ENCODE measurements at places on chromosomes 11 and 22.

DNA sequence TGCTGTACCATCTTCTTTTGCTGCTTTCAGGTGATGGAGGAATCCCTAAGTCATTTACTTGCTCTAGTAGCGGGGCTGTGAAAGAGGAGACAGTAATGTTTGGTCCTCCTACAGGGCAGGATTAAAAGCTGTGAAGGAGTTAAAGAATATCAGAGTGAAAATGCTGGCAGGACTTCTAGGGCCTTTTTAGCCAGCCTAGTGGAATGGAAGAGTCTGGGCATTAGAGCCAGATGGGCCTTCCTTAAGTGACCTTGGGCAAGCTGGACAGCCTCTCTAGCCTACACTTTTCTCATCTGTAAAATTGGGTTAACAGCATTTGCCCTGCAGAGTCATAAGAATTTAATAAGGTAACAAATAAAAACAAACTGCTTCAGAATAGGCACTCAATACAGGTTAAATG, 114.7 kb downstream of the RBFOX2 start:
- DNase-seq, result peak; percentile 40

GRCh38 chr11:84256618-84257017, 970.5 kb upstream of the CCDC90B start:
- DNase-seq, result no peak

DNA sequence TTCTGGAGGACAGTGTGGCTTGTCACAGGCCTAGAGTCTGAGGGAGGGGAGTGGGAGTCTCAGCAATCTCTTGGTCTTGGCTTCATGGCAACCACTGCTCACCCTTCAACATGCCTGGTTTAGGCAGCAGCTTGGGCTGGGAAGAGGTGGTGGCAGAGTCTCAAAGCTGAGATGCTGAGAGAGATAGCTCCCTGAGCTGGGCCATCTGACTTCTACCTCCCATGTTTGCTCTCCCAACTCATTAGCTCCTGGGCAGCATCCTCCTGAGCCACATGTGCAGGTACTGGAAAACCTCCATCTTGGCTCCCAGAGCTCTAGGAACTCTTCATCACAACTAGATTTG, 13.0 kb downstream of the PIK3IP1 start:
- DNase-seq, result no peak

- DNase-seq, result no peak
These were observed 142.2 kb upstream of the C11orf58 start for GRCh38 chr11:16596231-16596630.

- peak; percentile 77 for DNase-seq
These were observed 132.0 kb downstream of the ELP4 start for GRCh38 chr11:31641477-31642062.

- no peak for DNase-seq
These were observed 2.9 kb downstream of the SEPTIN5 start for GRCh38 chr22:19717181-19717580.

DNA sequence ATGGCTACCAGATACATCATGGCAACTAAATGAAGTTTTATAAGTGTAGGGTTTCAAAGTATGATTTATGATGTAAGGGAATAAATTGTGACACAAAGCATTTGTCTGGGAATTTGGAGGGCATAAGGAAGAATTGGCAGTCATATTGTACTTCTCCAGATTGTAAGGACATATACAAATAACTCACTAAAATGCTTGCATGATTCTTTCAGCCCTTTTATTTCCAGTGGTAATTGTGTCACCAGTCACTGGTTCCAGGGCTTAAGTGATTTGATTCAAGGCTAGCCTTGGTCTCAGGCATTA, 299.4 kb upstream of the ANO5 start:
- DNase-seq, result no peak

GRCh38 chr11:110318638-110319404, 22.4 kb upstream of the RDX start:
- DNase-seq, result no peak

DNA sequence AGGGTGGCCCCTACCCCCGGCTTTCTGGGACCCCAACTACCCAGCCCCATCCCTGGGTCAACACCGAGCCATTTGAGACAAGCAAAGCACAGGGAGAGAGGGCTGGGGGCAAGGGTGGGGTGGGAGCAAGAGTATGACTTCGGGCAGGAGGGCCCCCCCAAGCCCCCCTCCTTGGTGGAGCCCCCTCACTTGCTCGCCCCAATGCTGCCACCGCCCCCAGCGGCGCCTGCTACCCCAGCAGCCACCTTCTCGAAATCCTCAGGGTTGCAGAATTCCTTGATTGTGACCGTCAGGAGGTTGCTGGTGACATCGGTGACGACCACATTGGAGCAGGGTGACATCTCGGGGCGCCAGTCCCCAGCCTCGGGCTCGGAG, 6.0 kb downstream of the CBX6 start:
- no peak for DNase-seq

- DNase-seq, result no peak
These were observed 6.9 kb downstream of the TST start for GRCh38 chr22:37012262-37012904.

DNA sequence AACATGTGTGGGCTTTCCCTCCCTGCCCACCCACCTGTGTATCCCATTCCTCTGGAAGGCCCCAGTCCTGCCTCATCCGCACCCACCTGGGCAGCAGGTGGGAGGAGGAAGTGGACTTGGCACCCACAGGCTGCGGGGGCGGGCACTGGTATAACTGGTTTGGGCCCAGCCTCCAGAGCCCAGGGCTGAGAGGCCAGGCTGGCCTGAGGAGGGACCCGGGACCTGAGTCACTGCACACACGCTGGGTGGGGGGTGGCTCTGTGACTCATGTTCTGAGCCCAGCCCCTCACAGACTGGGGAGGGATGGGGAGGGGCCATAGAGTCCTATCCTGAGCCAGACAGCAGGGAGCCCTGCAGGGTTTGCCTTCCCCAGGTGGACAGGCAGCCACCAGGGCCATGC, 16.7 kb downstream of the PHLDA2 start:
- no peak for DNase-seq

GRCh38 chr11:2655016-2655719, 44.6 kb downstream of the KCNQ1OT1 start:
- no peak for DNase-seq

DNA sequence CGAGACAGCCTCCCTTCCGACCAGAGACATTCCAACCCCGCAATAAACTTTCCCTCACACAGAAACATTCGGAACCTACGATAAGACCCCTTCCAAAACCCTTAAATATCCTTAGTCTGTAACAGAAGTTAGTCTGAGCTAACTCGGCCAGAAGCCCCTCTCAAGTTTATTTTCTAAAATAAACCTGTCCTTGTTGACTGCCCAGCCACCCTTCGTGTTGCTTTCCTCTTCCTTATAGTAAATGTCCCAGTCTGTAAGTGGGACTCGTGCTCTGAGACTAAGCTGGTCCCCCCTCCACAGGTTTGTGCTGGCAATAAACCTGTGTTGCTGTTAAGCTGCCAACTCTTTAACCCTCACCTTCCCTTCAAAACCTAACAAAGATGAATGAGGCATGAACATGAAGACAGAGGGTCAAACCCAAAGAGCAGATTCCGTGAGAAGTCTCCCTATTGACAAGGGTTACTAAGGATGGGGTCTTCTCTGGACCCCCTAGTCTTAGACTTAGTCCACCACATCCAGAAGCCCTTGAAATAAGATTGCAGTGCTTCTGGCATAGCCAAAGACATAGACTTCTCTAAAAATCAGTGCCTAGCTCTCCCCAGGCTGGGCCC, 18.2 kb downstream of the MIF start:
- DNase-seq, result no peak

- no peak for DNase-seq
These were observed 5.9 kb downstream of the ACP2 start for GRCh38 chr11:47242596-47243192.

DNA sequence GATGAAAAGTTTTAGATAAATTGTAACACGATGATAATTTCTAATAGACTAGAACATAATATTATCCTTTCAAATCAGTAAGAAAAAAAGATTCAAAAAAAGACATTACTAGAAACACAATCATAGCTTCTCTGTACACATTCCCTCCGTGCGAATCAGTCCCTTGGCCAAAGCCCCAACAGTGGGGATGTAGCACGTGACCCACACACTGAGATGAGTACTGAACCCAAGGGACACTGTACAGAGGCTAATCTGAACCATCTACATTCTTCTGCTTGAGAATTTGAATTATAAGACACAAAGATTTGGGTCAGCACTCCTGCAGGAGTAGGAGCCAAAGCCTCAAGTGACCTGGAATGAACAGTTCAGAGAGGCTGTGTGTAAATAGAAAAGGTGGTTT, 353.7 kb downstream of the INSC start:
- DNase-seq, result no peak

GRCh38 chr11:97732011-97732632, 1288.6 kb upstream of the CNTN5 start:
- no peak for DNase-seq

GRCh38 chr22:50479721-50480120, 1.6 kb upstream of the ADM2 start:
- no peak for DNase-seq

DNA sequence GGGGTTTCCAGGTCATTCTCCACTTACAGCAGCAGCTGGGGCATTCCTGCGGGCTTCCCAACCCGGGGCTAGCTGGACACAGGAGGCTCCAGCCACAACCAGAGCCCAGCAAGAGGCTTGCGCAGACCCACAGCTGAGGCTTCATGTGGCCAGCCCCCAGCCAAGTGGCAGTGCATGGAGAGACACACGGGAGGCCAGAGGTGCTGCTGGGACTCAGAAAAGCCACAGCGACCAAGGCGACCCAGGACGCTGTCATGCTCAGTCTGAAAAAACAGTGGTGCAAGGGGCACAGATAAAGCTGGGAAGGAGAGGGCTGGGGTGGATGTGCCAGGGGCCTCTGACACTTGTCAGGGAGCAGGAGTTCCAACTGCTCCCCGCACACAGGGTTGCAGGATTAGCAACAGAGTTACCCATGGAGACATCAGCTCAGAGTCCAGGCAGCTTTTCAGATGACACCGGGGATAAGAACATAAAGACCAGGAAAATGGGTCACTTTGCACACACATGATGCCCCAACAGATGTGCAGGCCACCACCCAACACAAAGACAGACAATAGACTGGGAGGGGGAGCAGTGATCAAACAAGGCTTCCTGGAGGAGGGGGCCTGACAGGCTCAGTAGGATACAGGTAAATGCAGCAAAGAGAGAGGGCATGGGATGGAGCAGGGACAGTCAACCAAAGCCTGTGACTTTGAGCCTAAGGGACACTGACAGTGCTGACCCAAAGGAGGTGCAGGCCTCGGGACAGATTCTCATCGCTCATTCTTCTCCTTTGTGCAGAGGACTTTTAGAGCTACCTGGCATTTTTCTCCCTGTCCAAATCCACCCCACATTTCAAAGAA, 6.9 kb upstream of the NEAT1 start:
- peak; percentile 36 for DNase-seq

GRCh38 chr11:33970984-33971466, 79.1 kb upstream of the LMO2 start:
- peak; percentile 52 for DNase-seq

DNA sequence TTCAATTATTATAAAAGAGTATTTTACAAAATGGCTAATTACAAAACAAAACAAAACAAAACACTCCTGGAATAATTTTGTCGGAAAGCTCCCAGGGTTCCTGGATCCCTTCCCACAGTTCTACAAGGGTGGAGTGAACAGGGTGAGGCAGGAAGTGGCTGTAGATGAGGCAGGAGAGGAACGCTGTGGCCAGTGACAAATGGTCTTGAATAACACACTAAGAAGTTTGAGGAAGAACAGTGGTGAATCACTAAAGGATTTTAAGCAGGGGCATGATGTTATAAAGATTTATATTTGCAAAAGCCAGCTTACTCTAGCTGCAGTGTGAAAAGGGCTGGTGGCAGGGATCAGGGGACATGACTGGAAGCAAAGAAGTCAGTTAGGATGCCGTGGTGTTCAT, 33.8 kb upstream of the APOA1 start:
- no peak for DNase-seq

- DNase-seq, result no peak
These were observed 26.8 kb upstream of the RAG1 start for GRCh38 chr11:36540998-36541397.

DNA sequence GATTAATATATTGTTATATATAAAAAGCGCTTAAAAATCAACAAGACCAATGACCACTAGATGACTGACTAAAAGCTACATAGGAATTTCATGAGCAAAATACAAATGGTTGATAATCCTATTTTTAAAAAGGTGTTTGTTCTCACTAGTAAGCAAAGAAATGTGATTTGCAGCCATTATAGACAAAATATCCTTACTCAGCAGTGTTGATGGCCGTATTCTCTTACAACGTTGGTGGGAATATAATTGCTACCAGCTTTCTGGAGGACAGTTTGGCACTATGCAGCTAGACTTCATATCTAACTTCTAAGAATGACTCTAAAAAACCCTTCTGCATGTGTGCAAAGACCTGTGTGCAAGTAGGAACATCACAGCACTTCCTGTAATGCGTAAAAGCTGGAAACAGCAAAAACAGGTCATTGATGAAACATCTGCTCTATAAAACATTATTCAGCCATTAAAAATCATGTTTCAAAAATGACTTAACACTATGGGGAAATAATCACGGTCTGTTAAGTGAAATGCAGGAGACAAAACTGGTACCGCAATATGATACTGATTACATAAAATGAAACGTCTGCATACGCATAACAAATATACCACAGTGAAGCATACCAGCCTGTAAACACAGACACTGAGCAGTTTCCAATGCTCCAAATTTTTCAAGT, 70.1 kb upstream of the LINC01488 start:
- DNase-seq, result no peak

DNA sequence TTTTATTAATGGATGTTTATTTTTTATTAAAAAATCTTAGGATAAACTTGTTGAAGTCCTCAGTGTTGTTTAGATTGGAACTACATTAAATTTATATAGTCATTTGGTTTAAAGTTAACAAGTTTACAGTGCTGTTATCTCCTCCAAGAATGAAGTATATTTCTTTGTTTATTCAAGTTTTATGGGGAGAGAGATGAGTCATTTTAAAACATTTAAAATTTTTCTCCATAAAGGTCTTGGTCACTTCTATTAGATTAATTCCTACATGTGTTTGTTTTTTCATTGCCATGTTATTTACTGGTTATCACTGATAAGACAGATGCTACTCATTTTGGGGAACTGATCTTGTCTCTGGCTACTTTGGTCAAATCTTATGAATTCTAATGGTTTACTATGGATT, 429.6 kb downstream of the METTL15 start:
- DNase-seq, result no peak

GRCh38 chr11:120867988-120868387, 155.9 kb upstream of the TBCEL start:
- no peak for DNase-seq

- peak; percentile 70 for DNase-seq
These were observed 101.0 kb downstream of the PDE2A start for GRCh38 chr11:72573072-72573854.

DNA sequence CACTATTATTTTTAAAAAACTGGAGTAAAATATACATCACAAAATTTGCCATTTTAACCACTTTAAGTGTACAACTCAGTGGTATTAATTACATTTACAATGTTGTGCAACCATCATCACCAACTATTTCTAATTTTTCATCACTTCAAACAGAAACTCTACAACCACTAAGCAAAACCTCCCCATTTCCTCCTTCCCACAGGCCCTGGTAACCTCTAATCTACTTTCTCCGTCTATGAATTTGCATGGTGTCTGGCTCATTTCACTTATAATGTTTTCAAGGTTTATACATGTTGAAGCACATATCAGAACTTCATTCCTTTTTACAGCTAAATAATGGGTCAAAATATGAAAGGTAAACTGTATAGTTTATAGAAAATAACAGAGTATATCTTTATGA, 24.4 kb downstream of the DDI1 start:
- no peak for DNase-seq

GRCh38 chr22:36445158-36445668, 36.2 kb downstream of the TXN2 start:
- DNase-seq, result no peak

Data from retina (tissue), 1 donor.